ENCODE measurements at places on chromosomes 3 and 15. TPM values are rescaled to one million over a fixed set of nuclear protein-coding genes. Genes with fewer than 3 reads are reported as not detected.

GRCh38 chr3:134641671-134642300 lies 9.0 kb downstream of the KY start:
- no peak for DNase-seq

Gene EPHA6
- 13.2 TPM for total RNA-seq

GRCh38 chr3:119324899-119325298 lies 30.7 kb downstream of the ARHGAP31 start:
- no peak for DNase-seq

DNA sequence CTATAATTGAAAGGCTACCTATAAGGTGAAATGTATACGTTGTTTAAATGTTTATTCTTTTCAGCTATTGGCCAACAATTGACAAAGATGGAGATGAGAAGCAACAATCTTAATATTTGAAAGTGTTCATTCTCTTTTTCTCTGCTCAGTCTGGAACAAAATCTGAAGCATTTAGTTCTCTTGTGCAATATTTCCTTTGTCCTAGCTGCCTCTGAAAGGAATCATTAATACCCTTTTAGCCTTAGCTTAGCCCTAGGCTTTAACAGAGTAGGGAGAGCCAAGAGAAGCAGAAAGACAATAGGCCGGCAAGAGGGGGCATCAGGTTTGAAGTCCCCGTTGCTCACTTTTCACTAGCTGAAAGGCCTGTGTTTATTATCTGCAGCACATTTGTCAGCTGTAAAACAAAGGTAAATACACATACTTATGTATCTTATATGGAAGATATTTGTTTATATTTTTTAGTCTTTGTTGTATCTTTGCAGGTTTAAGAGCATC lies 422.5 kb upstream of the SEMA6D start:
- no peak for DNase-seq

DNA sequence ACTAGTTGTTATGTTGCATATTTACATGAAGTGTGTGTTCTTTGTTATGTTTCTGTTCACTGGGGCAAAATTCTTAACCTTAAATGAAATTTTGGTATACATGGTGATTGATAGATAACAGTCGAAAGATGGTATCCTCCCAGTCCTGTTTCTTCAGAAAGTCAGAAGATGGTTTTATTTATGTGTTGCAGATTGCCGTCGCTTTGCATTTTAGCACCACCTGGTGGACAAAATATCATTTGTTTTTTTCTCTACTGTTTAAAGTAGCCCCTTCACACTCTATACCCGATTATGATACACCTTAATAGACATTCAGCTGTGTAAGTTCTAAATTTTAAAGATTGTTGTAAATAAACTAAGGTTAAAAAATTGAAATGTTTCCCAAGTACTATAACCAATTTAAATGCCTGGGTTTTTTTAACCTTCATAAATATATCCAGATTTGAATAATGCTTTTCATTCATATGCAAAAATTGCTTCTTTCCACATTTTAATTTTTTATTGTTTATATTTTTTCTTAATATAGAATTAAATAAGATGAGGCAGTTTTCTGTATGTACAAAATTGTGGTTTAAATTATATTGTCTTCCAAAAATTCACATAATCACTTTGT lies 152.2 kb downstream of the ALCAM start:
- no peak for DNase-seq

- DNase-seq, result no peak
These were observed 36.0 kb upstream of the ULK4 start for GRCh38 chr3:41997702-41998550.

DNA sequence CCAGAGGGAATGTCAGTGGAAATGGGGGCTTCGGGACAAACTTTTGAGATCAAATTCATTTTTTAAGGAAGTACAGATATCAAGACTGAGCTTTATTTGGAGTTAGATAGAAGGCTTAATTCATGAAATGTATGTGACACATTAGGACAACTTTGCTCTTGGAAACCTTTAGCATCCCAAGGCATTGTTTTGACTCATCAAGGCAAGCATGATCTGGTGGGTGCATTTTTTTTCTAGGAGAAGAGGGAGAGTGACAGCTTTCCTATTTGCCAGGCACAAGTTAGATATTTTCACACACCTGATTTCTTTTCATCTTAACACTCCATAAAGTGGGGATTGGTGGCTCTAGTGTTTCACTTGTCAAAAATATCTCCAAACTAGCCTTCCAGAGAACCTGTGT lies 61.5 kb upstream of the RPL35A start:
- DNase-seq, result no peak

DNA sequence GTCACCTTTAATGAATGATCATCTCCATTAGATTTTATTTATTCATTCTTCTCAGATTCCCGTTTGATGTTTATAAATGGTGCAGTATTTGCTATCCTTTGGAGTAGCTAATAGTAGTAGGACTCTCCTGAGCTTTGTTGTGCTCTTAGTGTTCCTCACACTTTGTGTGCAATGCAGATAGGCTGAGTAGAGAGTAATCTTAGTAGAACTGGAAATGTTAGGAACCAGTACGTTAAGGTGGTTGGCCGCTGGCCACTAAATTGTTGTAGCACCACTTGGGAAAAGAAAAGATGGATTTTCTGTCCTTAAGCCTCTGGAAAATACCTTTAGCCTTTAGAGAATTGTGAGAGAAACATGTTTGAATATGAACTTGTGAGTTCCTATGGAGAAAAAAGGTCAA lies 19.9 kb upstream of the EBLN2 start:
- DNase-seq, result no peak

GRCh38 chr3:196198771-196199753 lies 12.1 kb downstream of the ZDHHC19 start:
- DNase-seq, result no peak

GRCh38 chr15:77118882-77119321 lies 48.0 kb upstream of the TSPAN3 start:
- DNase-seq, result peak; percentile 60

GRCh38 chr3:50336452-50337174 lies 4.0 kb downstream of the RASSF1 start:
- no peak for DNase-seq

GRCh38 chr3:70108072-70108471 lies 108.5 kb downstream of the SAMMSON start:
- DNase-seq, result no peak

Gene CLDN11
- total RNA-seq, result 10.6 TPM

Gene KLHL40
- total RNA-seq, result not detected

DNA sequence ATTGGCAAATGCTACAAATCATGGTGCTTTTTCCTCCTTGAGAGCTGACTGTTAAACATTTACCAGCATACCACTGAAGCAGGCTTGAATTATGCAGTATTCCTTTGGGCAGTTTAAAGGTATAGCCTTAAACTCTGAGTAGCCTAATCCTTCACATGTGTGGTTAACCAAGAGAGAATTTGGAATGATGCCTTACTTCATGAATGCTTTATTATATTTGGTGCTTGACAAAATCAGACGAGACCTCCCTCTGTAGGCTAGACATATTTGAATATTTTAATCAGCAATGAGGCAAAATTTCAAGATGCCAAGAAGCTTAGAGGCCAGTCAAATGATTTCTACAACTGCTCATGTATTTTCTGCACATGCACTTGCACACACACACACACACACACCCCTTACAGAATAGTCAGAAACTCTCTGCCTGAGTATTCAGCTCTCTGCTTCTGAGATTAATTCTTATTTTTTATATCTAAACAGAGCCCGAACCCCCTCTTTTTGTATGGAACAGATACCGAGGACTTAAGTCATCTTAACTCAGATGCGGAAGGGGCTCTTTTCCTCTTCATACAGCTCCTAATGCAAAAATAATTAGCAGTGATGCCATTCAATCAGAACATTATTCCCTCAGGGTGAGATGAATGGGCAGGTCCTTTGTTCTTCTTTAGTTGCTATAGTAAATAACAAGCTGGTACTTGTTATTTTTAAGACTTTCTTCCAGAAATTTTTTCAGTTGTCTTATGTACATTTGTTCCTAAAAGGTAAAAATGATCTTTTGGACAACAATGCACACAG lies 195.5 kb upstream of the TMC3 start:
- DNase-seq, result no peak

Gene TSEN2
- total RNA-seq, result 52.6 TPM
